ENCODE measurements at places on chromosomes 1 and 21.

GRCh38 chr1:85289207-85289847 lies 12.9 kb upstream of the BCL10 start:
- DNase-seq = no peak

GRCh38 chr1:222247081-222247480 lies 300.8 kb downstream of the HHIPL2 start:
- no peak for DNase-seq

GRCh38 chr1:31712630-31713029 lies 8.8 kb upstream of the COL16A1 start:
- no peak for DNase-seq

GRCh38 chr21:45845770-45846090 lies 135.8 kb upstream of the COL6A1 start:
- no peak for DNase-seq

GRCh38 chr1:22206551-22207125 lies 63.7 kb upstream of the WNT4 start:
- no peak for DNase-seq

DNA sequence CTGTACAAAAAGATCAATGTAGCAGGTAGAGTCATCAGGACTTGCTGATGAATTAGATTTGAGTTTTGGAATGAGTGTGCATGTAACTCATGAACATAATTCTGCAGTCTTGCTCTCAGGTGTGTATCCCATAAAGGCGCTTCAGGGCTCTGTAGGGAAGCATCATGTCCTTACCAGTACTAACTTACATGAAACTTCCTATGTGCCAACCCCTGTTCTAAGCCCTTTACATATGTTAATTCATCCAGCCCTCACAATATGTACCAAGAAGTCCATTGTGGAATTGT lies 2.1 kb upstream of the FCRLB start:
- DNase-seq = no peak

DNA sequence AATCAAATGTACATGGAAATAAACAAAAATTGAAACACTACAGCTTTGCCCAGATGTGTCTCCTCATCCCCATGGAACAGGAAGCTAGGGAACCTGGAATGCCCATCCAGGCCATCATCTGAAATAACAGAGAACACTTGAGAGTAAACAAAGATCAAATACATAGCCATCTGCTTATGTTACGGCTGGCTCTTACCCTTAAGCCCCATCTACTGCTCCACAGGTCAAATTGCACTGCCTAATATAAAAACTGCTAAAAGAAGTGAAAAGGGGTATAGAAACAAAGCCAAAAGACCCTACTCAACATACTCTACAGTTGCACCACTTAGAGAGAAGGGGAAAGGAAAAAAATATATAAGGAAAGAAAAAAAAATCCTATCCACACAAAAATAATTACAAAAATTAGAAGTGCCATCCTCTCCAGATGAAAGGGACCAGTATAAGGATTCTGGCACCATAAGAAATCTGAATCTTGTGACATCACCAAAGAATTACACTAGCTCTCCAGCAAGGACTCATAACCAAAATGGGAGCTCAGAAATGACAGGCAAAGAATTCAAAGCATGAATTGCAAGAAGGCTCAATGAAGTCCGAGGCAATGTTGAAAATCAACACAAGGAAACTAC lies 26.9 kb downstream of the OR6Y1 start:
- DNase-seq = no peak

DNA sequence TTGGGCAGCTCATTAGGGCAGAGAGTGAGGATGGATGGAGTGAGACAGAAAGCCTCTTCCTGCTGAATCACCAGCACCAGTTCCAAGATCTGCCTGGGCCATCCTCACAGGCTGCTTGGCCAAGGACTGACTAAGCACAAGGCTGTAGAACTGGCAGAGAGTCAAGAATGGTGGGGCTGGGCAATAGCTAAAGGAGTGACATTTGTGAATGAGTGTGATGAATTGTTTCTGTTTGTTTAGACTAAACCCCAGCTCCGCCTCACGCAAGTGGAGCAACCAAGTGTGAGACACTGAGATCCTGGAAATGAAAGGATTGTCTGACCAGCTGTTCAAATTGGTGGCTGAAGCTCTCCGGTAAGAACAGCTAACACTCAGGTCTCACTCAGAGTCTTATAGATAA lies 38.6 kb downstream of the BRINP2 start:
- no peak for DNase-seq

- no peak for DNase-seq
Observed at GRCh38 chr1:149848340-149849110, 50.8 kb upstream of the BOLA1 start.

Measured in stimulated activated CD4-positive, alpha-beta T cell treated with anti-CD3 and anti-CD28 coated beads, Interleukin-1b, Interleukin-23, amount 100 ng/mL, for 1 hour (primary cell).